ENCODE measurements at places on chromosomes 12 and 14.

- no peak for DNase-seq
Observed at GRCh38 chr12:58639318-58639934, 280.9 kb downstream of the LRIG3 start.

GRCh38 chr14:60710494-60710893, 13.7 kb downstream of the SIX4 start:
- DNase-seq = no peak

DNA sequence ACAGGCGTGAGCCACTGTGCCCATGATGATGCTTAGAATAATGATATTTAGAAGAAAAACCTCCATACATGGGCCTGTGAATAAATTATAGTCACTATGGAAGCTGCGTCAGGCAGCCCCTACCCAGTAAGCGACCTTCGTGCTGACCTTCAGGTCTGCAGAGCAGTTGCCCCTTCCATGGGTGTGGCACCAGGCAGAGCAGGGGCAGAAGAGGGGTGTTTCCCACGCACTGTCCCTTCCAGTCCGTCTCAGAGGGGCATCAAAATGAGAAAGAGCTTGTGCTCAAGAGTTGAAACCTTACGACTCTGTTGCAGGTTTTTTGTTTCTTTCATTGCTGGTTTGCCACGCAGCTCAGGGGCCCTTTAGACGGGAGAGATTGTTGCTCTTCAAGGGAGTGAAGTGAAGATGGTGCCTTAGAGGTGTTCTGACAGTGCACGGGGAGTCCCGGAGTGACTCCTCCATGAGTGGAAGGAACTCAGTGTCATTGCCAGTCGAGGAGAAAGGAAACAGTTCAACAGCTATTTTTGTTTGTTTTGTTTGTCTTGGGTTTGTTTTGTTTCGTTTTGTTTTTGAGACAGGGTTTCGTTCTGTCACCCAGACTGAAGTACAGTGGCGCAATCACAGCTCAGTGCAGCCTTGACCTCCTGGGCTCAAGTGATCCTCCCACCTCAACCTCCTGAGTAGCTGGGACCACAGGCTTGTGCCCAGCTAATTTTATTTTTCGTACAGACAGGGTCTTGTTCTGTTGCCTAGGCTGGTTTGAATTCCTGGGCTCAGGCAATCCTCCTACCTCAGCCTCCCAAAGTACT, 13.9 kb downstream of the CKB start:
- DNase-seq = no peak

DNA sequence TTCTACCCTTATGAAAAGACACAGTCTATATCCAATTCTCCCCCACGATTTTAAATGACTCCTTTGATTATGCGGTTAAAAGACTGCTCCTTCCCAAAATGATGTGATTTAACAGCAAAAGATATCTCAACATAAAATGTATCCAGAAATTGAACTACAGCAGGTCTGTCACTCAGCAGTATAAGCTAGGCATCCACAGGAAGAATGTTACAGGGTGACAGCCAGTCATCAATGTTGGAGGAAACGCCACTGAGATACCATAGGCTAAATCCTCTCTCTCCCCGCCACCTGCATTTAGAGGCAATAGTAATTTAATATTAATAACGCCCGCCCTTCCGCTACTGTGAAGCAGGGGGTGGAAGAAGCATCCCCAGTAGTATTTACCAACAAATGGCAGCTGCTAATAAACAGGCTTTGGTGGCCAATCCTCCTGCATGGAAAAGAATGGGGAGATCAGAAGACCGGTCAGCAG, 613 bp downstream of the RECQL start:
- DNase-seq = no peak

DNA sequence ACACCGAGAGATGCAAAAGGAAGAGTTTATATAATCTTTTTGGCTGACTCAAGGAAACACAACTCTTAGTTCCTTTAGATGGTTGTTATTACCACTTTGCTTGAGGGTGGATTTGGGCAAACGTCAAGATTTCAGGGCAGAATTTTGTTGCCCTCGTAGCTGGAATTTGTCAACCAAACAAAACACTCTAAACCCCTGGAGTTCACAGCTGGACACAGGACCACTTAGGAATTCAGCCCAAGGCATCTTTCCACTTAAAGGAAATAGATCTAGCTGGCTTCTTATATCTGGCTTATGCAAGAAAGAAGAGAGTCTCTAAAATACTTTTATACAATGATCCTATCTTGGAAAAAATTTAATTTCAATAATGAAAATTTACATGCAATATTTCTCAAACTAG, 237.8 kb upstream of the LRIG3 start:
- no peak for DNase-seq

Measured in muscle of leg (tissue), 16 donors.